ENCODE measurements at places on chromosomes 1 and 21. TPM values are rescaled to one million over a fixed set of nuclear protein-coding genes. Genes with fewer than 3 reads are reported as not detected.
A peak's percentile ranks its signal among the peaks of the same experiment; 100 is the strongest.

DNA sequence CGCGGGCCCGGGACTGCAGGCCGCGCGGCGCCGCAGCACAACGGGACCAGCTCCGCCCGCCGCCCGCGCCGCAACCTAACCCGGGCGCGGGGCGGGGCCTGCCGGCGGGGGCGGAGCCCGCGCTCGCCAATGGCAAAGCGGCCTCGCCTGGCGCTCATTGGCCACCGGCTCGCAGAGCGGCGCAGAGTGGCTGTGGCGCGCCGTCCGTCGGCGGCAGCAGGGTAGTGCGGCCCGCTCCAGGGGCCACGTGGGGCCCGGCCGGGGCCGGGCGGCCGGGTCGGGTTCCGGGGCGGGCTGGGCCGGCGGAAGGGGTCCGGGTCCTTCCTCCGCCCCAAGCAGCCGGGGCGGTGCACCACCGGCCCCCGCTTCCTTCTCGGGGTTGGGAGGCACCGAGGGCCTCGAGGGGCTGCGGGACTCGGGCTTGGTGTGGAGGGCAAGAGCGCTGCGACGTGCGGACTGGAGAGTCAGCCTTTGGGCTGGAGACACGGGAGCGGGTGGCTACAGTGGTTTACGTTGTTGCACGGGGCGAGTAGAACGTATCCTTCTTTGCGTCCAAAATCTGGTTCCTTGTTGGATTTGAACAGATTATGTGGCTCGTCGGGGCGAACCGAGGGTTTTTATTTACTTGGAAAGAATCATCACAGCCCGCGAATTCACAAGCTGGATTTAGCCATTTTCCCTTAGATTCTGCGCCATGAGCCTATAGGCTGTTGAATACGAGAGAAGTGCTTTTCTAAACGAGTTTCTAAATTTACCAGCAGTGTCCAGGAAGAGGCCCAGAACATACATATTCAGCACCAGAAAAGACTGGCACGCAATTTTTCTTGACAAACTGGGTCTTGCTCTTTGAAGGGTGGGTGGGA lies at the start of gene SRM:
Gene SRM (minus strand): TSS at position 51 of the 863 bp plus-strand sequence. CDS start 75 bp downstream, outside the sequence.
- peak; percentile 96 for DNase-seq

GRCh38 chr1:204201348-204202040 lies 5.2 kb upstream of the KISS1 start:
- DNase-seq: no peak

DNA sequence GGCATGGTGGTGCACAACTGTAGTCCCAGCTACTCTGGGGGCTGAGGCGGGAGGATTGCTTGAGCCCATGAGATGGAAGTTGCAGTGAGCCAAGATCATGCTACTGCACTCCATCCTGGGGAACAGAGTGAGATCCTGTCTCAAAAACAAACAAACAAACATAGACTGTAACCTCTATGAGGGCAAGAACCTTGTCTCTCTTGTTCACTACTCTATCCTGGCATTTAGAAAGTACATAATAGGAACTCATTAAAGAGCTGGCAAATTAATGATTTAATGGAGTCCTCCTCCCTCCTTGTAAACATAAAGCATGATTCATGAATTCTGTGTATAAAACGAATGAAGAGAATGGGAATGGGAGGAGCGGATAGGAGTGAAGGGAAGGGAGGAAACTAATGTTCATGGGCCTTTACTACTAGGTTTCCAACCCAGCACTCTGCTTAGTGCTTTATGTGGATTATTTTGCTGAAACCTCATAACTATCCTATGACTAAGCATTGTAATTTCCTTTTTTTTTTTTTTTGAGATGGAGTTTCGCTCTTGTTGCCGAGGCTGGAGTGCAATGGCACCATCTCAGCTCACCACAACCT lies 8.6 kb downstream of the LMOD1 start:
- DNase-seq: no peak

GRCh38 chr21:30206551-30207251 lies 9.2 kb downstream of the CLDN8 start:
- no peak for DNase-seq

Gene G0S2
- total RNA-seq: 50.0 TPM

Gene CSF1
- total RNA-seq: 10.6 TPM
